ENCODE measurements at places on chromosomes 4 and X.

DNA sequence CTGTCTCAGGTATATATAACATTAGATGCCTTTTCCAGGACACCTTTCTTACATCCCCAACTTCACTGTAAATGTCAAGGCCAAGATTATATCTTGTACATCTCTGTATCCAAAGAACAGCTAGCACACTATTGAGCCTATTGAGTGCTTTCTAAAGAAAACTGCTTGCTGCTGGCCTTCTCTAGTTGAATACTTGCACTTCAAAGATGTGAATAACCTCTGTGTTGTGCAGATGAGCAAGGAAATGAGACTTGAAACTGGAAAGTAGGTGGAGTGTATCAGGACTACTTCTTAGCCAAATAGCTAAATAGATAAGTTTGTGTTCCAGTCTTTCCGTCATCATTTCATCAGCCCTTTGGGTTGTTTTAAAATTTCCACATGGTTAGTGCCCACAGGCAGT lies 704.4 kb upstream of the AMOT start:
- no peak for DNase-seq

DNA sequence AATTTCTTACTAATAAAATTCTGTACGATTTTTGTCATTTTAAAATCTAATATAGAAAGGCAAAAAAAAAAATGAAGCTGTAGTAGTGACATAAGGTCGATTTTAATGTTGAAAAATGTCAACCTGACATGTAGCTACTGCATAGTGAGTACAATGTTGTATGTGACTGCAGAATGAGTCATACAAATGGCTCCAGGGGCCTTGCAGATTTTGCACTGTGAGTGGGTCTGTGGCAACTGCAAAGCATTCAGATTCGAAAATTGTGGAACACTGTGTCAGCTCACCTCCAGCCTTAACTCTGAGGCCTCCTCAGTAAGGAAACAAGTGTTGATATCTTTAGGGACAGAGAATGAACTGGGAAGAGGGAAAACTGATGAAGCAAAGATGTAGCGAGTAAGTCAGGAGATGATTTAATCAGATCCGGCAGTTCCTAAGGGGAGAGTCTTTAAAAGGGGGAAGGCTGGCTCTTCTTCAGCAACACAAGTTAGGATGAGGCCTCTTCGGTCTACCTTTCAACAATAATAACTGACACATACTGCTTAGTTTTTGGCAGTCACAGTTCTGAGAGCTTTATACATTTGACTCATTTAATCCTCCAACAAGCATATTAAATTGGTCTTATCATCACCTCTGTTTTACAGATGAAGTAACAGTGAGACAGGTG lies 24.9 kb downstream of the TKTL2 start:
- no peak for DNase-seq

GRCh38 chr4:98610926-98611676 lies 47.3 kb downstream of the TSPAN5 start:
- no peak for DNase-seq

DNA sequence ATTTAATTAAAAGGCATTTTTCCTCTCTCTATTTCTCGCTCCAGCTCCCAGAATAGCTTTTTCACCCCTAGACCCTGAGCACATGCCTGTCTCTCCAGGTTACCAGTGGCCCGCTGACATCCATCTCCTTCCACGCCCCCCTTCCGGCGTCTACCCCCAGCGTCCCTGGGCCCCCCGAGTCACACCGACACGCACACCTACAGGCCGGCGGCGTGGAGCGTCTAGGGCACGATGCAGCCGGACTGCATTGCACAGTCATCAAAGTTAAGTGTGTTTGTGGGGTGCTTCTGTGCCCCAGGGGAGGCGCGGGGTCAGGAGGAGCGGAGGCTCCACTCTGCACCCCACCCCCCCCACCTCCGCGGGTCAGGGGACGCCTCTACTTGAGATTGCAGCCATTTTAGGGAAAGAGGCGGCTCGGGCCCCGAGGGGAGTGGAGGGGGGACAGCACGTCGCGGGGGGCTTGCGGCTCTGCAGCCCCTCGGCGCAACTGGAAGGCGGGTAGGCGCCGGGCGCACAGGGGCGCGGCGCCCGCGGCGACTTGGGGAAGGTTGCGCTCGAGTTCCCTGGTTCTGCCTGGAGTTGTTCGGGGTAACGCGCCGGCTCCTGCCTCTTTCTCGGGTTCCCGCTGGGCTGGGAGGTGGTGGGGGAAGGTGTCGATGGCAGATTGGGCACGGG lies 112.7 kb downstream of the DHX15 start:
- DNase-seq = no peak

DNA sequence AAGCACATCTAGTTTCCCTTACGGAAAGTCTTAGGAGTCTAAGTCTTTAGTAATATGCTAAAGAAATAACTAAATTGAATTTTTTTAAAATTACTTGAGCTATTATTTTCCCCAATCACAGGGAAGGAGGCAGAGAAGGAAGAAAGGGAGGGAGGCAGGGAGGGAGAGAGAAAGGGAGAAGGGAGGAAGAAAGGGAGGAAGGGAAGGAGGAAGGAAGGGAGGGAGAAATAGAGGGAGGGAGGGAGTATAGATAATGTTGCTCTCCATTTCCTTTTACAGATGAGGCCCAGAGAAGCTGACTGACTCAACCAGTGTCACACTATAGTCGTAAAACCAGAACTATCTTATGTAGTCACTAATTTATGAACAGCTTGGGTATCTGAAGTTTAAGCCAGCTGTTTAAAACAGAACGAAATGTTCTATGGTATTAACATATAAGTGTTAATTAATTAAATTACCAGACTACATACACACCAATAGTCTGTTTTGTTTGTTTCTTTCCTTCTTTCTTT lies 14.6 kb downstream of the SH3RF1 start:
- no peak for DNase-seq

DNA sequence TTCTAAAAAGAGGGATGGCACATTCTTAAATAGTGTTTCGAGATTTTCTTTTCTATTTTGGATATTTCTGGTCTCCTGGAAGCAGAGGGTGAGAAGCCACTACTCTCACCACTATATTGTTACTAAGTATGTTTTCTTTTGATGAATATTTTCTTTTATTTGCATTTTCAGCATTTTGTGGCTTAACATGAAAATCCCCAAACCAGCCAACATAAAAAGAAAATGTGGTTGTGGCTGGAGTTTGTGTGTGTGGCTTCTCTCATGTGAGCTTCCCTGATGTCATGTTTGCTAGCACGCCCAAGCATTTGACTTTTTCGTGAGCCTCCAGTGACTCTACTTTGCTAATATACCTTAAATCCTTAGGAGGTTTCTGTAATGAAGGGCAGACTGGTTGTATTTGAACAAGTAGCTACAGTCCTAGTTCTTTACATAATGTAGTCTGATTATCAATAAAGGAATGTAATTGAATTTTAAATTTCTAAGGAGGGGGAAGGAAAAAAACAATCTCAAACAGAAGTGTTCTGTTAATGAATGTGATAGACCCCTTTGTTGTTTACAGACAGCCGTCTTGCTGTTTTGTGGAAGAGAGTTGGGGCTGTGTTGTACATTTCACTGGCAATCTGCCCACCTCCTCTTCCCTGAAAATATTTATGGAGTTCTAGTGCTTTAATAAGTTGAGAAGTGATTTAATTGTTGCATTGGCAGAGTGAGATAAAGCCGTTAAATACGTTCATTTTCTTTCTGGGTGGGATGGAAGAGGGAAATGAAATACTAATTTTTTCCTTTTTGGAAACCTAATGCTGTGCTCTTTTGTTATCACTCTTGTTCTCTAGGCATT lies 114.6 kb downstream of the ARHGAP10 start:
- no peak for DNase-seq

DNA sequence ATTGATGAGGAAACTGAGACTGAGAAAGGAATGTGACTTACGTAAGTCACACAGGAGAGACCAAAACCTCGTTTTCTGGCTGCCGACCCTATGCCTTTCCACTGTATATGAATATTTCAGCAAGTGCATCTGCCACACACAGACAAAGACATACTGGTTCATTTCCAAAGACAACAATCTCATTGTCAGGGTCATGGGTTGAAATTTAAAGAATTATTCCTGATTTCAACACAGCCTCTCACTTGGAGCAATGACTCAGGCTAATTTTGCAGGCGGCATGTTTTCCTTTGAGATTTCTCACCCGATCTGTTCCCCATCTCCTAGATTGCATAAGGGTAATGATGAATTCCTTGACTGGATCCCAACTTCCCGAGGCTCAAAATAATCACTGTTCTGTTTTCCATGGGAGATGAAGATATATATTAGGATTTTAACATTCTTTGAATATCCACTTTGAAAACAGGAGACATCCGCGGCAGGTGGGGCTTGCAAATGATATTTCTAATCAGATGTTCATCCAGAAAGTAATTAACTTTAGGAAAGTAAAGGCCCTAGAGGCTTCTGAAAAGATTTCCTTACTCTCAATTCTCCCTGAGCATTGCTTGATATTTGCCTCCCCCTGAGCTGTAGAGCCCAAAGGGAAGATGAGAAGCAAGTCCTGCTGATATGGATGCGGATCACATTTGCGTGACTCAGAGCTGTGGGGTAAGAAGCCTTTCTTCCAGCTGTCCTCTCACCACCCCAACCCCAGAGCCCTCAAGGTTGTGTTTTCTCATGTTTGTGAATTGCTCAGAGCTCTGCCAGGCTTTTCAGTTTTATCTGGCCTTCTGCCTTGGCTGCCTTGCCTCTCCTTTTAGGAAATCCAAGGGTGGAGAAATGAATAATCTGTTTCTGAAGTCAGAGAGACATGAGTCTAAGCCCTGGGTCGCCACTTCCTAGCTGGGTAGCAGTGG lies 361.1 kb upstream of the BOD1L1 start:
- DNase-seq = no peak

GRCh38 chr4:139773560-139774318 lies 108.1 kb downstream of the MGST2 start:
- no peak for DNase-seq

DNA sequence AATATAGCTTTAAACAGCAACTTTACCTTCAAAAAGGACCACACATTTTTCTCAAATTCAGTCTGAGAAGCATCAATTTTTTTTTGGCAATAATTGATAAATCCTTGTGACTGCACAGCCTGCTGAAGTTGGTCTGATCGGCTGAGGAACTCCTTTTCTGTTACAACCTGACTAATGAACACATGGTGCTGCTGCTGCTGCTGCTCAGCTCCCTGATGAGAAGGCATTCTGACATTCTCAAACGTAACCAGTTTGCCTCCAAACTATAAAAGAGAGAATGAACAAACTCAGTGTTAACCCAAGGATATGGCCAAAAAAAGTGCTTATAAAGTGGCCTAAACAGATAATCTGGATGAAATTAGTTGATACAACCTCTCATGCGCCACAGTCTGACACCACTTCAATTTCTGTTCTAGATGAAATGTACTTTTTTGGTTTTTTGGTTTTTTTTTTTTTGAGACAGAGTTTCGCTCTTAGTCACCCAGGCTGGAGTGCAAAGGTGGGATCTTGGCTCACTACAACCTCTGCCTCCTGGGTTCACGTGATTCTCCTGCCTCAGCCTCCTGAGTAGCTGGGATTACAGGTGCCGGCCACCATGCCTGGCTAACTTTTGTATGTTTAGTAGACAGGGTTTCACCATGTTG lies 26.5 kb downstream of the SEC31A start:
- DNase-seq = no peak

- no peak for DNase-seq
Measured at GRCh38 chr4:109931318-109931717, 18.6 kb downstream of the EGF start.

GRCh38 chr4:154277172-154277571 lies 214.4 kb downstream of the DCHS2 start:
- DNase-seq = no peak

GRCh38 chrX:122626871-122627270 lies 557.2 kb upstream of the GRIA3 start:
- no peak for DNase-seq

DNA sequence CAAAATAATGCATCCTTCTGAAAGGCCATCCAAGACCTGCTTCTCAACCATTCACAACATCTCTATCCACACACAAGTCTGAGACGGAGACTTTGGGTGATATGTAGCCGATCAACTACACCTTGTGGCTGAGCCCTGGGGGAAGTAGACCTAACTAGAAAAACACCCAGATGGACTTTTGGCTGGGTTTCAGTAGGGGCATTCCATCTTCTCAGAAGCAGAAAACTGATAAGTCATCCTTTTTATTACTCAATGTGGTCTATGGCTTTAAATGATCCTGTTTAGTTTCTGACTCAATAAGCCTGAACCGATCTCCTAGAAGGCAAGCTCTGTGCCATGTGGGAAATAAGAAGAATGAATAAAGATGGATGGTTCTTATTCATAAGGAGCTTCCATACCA lies 82.5 kb upstream of the AFF2 start:
- DNase-seq = no peak

GRCh38 chrX:30939928-30940327 lies 50.9 kb upstream of the TAB3 start:
- no peak for DNase-seq

GRCh38 chr4:83308672-83309071 lies 24.1 kb upstream of the COQ2 start:
- no peak for DNase-seq

GRCh38 chr4:152099061-152099425 lies 338.2 kb upstream of the GATB start:
- no peak for DNase-seq

- no peak for DNase-seq
Measured at GRCh38 chr4:186931519-186931918, 207.9 kb upstream of the FAT1 start.

DNA sequence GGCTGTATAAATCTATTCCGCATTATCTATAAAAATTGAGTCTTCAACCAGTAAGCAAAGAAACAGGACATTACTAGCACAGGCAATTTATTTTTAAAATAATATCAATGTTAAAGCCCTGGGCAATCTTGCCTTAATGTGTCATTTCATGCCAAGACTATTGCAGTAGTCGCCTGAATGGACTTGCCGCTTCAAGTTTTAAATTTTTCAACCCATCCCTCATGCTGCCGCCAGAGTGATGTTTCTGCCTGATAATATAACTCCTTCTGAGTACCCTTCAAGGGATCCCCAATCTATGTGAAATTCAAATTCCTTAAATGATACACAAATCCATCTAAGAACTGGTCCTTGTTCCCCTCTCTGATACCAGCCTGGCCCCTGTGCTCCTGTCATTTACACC lies 66.9 kb downstream of the PRSS12 start:
- no peak for DNase-seq

GRCh38 chrX:111164728-111165127 lies 68.7 kb downstream of the PAK3 start:
- DNase-seq = no peak

GRCh38 chrX:18855919-18856644 lies 127.8 kb downstream of the PHKA2 start:
- DNase-seq = no peak

GRCh38 chr4:16443504-16444088 lies 217.3 kb upstream of the TAPT1 start:
- DNase-seq = no peak

DNA sequence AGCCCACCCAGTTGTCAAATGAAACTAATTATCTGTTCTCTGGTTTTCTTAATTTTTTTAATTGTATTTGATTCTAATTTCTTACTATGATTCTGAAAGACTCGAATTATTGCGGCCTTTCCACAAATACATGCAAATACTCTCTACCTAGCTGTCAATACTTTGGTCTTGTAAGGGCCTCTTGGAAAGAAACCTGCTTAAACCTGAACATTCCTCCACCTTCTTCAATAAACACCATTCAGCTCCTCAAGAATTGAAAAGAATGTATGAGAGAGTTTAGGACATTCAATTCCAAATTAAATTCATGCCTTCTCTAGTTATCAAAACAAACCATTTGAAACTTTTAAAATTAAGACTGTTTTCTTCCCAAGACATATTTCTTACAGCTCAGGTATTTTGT lies 385.9 kb upstream of the NOCT start:
- DNase-seq = no peak

GRCh38 chr4:21625447-21625846 lies 323.1 kb downstream of the KCNIP4 start:
- DNase-seq = no peak

- DNase-seq = no peak
Measured at GRCh38 chrX:64265265-64265664, 34.9 kb upstream of the ASB12 start.

GRCh38 chr4:148514581-148514980 lies 72.4 kb upstream of the NR3C2 start:
- DNase-seq = no peak
